ENCODE measurements at places on chromosomes 16 and 17. TPM values are rescaled to one million over a fixed set of nuclear protein-coding genes. Genes with fewer than 3 reads are reported as not detected.

DNA sequence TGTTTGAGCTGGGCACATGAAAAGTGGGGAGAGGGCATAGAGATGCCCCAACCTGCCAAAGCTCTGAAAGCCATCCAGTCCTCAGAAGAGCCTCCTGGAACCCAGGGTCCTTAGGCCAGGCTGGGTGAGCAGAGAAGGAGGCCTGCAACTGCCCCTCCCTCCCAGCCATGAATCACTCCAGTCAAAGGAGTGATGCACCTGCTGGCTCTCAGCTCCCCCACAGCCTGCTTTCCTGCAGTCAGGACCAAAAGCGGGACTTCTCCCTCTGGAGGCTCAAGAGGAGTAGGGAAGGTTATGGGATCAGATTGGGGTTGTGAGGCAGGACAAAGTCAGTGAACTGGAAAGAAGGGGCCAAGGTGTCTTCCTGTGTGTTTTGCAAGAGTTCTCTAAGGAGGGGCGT, 145.6 kb downstream of the TMEM132E start:
- DNase-seq: no peak

- DNase-seq: no peak
Measured at GRCh38 chr17:73974536-73974935, 228.9 kb upstream of the RPL38 start.

- DNase-seq: no peak
Measured at GRCh38 chr16:17311333-17312093, 159.2 kb downstream of the XYLT1 start.

GRCh38 chr16:11310997-11311561, 29.9 kb upstream of the PRM1 start:
- no peak for DNase-seq

DNA sequence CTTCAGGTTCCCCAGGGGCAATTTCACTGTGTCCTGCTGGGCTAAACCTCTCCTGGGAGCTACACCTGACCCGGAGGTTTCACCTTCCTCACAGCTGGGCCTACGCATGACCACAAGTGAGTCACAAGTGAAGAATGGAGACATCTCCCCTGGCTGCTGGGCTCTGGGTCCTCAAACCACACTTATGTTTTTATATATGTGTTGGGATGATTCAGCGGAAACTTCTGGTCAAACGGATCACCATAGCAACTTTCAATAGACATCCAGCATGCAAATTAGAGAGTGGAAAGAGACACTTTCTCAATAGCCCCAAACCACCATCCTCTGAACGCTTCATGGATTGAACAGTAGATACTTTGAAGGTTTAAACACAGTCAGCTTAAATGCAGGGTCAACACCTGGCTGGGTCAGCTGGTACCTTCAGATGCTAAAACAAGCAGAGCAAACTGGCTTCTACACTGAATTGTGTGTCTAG, 28.0 kb upstream of the MAF start:
- no peak for DNase-seq

Gene CCL1
- polyA plus RNA-seq: not detected

Gene SCGB1C2
- polyA plus RNA-seq: not detected

Gene PSMD12
- polyA plus RNA-seq: 44.3 TPM

GRCh38 chr17:42906772-42907446, 6.3 kb downstream of the G6PC1 start:
- DNase-seq: no peak

Gene DHRS7C
- not detected for polyA plus RNA-seq

DNA sequence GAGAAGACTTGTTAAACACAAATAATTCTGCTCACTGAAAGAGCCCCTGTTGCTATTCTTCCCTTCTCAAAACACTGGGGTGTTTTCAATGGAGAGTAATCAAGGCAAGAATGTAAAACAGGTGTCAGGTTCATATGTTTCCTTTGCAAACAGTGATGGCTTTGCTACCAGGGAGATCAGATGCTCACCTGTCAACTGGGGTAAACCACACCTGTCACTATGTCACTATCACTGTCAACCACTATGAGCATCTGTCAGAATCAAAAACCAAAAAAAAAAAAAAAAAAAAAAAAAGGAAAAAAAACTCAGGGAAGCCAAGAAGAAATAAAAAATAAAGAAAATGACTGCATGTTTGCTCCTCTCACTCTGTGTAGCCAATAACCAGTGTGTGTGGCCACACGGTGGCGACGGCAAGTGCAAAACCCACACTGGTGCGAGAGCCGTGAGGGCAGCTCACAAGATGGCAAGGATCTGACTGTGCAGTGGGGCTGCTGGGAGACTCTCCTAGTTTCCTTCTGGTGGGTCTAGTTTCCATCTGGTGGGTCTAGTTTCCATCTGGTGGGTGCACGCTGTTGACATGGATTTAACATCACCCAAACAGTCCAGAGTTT, 22.7 kb downstream of the USP22 start:
- DNase-seq: no peak

GRCh38 chr16:63415014-63415413, 1378.8 kb upstream of the CDH8 start:
- DNase-seq: no peak

- no peak for DNase-seq
Measured at GRCh38 chr17:69712801-69713311, 298.4 kb downstream of the MAP2K6 start.

DNA sequence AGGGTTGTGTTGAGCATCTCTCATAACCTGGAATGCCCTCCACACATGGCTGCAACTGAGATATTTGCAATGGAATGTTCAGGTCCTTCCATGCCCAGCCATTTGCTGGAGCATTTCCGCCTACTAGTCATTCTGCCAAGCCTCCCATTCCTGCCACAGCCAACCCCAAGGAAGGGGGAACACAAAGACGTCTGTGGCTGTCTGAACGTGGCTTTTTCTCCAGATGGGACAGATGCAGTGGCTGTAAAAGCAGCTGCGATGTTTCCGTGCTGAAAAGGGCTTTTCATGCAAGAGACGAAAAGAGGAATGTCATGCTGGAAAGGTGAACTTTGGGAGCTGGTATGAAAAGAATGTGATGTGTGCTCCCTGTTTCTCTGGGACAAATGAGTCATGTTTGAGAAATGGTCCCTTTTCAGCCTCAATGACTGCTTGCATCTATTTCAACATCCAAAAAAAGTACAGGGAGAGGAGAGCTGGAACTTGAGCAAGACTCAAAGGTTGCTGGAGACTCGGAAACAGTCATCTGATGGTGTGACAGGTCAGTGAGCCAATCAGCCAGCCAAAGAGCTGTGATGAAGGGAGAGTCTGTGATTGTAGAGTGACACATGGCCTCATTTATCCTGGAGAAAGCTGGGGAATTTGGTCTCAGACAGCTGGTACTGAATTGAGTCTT, 208.9 kb downstream of the SHISA9 start:
- peak; percentile 20 for DNase-seq

GRCh38 chr17:38534498-38534885, 71.3 kb downstream of the SRCIN1 start:
- DNase-seq: no peak

Gene KCNH4
- polyA plus RNA-seq: not detected

DNA sequence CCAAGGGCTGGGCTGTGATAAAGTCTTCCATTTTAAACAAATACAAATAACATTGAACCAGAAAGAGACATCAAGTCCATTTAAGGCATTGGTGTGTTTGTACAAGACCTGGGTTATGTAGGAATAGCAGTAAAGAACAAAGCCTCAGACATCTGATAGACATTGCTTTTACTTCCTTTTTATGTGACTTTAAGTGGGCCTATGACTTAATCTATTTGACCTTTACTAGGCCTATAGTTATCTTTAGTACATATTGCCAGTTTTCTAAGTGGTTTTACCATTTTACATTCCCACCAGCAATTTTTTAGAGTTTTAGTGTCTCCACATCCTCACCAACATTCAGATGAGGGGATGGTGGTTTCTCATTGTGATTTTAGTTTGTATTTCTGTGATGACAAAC, 298.8 kb downstream of the ZFHX3 start:
- DNase-seq: no peak

- DNase-seq: no peak
Measured at GRCh38 chr16:9035996-9036395, 55.4 kb upstream of the HAPSTR1 start.

DNA sequence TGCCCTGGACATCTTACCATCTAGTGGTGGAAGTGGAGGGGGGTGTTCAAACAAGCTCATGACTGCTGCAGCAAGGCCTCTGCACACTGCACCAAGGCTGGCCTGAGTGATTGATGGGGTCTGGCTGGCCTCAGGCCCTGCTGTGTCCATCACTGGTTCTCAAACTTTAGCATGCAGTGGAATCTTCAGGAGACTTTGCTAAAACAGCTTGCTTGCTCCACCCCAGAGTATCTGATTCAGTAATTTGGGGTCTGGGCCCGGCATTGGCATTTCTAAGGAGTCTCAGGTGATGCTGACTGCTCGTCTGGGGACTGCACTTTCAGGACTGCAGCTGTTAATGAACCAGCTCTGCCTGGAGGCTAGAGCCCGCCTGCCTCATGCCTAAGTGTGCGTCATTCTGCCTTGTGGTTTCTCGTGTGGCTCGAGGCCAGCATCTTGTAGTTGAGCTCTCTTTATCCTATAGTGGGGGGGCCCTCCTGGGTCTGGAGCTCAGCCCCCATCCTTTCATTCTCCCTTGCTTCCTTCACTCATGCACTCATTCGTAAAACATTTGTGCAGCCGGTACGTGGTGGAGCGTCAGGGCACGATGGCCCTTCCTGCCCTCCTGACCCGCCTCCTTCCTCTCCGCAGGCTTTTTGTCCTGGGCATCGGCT, 4.1 kb downstream of the MGAT5B start:
- no peak for DNase-seq

GRCh38 chr17:57868007-57868909, 18.4 kb upstream of the MRPS23 start:
- no peak for DNase-seq

DNA sequence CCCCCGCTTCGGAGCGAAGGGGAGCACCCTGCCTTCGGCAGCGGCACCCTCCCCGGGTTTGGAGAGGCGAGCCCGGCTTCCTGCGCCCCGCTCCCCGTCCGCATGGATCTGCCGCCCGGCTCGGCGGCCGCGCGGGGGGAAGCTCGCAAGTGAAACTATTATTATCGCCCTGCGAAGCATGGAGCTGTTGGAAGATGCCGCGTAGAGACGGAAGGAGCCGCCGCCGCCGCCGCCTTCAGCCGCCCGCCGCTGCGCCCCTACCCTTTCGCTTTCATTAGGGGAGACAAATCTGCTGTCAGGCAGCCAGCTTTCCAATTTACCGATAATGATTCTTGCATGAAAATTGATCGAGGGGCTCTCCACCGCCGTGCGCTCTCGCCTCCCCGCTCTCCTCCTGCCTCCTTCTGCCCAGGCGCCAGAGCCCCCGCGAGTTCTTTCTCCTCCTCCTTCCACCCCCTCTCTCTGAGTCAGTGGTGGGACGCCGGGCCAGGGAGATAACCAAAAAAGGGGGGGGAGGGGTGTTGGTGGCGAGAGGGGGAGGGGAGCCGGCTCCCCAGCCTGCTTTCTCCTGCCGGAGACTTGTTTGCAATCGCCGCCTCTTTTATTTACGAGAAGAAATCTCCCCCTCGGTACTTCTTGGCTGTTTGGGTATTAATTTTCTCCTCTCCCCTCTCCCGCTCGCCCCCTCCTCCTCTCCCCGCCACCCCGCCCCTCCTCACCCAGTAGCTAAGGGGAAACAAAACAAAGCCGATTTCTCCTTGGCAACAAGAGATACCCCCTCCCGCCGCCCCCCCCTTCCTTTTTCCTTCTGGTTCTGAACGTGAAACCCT, 58.0 kb upstream of the GSE1 start:
- no peak for DNase-seq

DNA sequence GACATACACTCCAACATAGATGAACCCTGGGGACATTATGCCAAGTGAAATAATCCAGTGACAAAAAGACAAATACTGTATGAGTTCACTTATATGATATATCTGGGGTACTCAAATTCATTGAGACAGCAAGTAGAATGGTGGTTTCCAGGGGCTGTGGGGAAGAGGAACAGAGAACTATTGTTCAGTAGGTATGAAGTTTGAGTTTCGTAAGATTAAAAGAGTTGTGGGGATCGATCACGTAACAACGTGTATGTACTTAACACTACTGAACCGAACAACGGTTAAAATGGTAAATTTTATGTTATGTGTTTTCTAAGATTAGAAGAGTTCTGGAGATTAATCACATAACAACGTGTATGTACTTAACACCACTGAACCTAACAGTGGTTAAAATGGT, 100.8 kb downstream of the HS3ST3A1 start:
- no peak for DNase-seq

- no peak for DNase-seq
Measured at GRCh38 chr17:51736356-51736755, 422.2 kb downstream of the CA10 start.

Gene PIK3R6
- polyA plus RNA-seq: 2.2 TPM

- DNase-seq: no peak
Measured at GRCh38 chr17:38667787-38668122, 7.0 kb downstream of the EPOP start.

- DNase-seq: no peak
Measured at GRCh38 chr16:53073022-53073421, 18.2 kb downstream of the CHD9 start.

DNA sequence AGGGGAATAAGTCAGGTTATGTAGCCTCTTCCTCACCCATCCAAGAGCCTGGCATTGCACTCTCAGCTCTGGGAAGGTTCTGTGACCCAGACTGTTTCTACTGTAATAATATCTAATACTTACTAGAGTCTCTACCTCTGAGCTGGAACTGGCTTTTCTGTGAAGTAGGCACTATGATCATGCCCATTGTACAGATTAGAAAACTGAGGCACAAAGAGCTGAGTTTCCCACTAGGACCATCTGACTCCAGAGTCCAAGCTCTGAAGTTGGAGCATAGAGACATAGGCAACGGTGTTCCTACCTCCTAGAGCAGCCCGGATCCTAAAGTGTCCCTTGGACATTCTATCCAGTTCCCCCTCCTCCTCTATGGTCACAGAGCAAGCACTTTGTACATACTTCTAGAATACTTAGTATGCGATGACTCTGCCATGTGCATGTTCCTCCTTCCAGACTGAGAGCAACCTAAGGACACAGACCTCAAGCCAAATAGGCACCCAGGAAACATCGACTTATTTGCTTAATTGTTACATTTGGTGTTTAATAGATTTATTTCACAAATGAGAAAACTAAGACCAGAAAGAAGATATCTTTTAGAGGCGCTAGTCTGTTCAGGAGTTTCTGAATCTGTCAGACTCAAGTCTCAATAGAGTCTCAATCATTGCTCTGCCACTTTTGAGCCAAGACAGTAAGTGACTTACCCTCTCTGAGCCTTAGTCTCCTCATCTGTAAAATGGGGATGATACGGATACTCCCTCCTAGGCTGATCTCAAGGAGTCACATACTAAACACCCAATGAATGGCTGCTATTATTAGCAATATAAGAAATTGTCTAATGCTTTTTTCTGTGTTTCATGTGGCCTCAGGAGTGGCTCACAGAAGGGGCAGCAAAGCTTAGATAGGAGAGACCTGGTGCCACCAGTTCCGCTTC, 3.6 kb downstream of the CLEC19A start:
- no peak for DNase-seq

- no peak for DNase-seq
Measured at GRCh38 chr17:76524598-76525512, 12.7 kb downstream of the CYGB start.

Measured in renal cortex interstitium (tissue), 15 donors.